ENCODE measurements at places on chromosomes 11 and 22. TPM values are rescaled to one million over a fixed set of nuclear protein-coding genes. Genes with fewer than 3 reads are reported as not detected.

NFRKB gene
- 11.4 TPM for total RNA-seq

MPZL2 gene
- total RNA-seq, result 0.09 TPM

OR52E8 gene
- not detected for total RNA-seq

IMMP1L gene
- 33.8 TPM for total RNA-seq

FOLH1 gene
- not detected for total RNA-seq

P2RY2 gene
- not detected for total RNA-seq

TRIM44 gene
- 15.2 TPM for total RNA-seq

CRACR2B gene
- total RNA-seq, result 5.0 TPM

MCAM gene
- total RNA-seq, result 195 TPM

ATG2A gene
- 7.1 TPM for total RNA-seq

ZFPL1 gene
- 26.6 TPM for total RNA-seq

WNT7B gene
- not detected for total RNA-seq

GLYAT gene
- not detected for total RNA-seq

SLC22A12 gene
- not detected for total RNA-seq

MS4A4A gene
- total RNA-seq, result not detected

GUCY1A2 gene
- 2.5 TPM for total RNA-seq

DNA sequence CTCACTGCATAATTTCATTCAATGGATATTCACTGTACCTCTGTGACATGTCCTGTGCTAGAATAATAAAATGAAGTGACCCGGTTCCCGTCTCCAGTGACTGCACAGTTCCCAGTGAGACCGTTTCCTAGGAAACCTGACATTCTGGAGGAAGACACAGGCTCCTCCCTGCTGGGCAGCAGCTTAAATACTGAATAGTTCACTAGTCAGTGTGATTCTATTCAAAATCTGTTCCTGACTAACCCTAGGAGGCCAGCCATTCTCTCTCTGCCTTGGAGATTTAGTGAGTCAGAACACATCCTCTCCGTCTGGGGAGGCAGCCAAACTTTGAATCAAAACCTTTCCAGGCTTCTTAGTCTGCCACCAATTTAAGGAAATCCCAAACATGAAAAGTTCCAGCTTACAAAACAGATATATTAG, 11.3 kb downstream of the TRIM66 start:
- DNase-seq, result no peak

GRCh38 chr11:121571506-121571905, 118.7 kb upstream of the SORL1-AS1 start:
- DNase-seq, result no peak

DNA sequence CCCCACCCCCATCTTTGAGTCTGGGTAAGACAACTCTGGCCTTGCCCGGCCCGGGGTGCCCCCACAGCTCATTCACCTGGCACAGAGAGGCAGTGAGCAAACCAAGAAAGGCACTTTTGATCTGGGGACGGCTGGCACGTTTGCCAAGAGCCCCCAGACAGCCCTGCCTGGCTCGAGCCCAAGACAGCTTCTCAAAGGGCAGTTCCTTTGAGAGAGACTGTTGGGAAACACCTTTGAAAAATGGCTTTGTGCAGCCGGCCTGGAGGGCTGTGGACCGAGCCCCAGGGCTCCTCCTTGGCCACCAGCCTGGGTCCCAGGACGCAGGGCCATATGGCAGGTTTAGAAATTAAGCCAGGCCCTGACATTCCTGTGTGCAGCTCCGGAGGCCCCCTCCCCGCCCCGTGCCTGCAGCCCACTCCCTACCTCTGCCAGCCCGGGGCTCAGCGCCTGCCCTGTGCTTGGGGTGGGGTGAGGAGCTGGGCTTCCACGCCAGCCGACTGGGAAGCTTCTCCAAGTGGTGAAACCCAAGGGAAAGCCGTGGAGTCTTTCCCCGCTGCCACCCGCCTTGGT, 50.2 kb upstream of the SMIM38 start:
- no peak for DNase-seq

GRCh38 chr22:20558534-20558933, 51.1 kb downstream of the MED15 start:
- no peak for DNase-seq

- peak; percentile 22 for DNase-seq
These were observed 11.7 kb downstream of the RASD2 start for GRCh38 chr22:35552196-35552842.

GRCh38 chr11:115345361-115345760, 158.9 kb downstream of the CADM1 start:
- DNase-seq, result no peak

DNA sequence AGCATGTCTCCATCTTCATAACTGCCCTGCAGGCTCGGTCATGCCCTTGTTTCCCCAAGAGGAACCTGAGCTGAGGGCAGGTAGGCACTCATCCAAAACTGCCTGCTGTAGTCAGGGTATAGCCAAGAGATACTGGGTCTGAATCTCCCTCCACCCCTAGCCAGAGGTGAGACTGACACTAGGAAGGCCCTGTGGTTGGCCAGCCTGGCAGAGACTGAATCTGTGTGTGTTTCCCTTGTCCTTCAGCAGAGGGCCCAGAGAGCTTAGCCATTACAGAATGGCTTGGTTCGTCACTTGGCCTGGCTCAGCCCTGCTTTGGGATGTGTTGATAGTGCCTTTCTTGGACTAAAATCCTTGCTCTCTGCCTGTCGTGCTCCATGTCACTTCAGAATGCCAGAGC, 79.3 kb upstream of the SUSD2 start:
- no peak for DNase-seq

GRCh38 chr11:28243061-28243460, 134.9 kb downstream of the METTL15 start:
- no peak for DNase-seq

DNA sequence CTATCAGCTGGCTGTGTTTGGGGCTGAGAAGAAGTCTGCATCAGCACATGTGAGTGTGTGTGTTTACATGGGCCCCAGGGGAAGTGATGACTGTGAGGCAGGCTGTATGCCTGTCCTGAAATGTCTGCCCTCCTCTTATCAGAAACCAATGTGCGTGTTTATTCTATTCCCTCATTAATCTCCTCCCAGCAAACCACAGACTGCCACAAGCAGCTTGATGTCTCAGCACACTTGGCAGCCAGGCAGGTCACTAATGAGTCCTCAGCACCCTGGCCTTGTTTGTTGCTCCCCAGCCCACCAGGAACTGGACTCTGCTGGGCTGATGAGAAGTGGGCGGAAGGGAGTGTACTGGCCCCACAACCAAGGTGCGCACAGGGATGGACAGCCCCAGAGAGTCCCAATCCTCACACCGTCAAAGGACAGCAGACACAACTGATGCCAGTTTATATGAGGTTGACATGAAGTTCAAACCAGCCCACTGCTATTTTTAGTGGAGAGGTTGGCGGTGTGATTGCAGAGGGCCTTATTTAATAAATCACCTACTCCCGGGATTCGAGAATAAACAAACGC, 225.8 kb downstream of the ETS1 start:
- no peak for DNase-seq

DNA sequence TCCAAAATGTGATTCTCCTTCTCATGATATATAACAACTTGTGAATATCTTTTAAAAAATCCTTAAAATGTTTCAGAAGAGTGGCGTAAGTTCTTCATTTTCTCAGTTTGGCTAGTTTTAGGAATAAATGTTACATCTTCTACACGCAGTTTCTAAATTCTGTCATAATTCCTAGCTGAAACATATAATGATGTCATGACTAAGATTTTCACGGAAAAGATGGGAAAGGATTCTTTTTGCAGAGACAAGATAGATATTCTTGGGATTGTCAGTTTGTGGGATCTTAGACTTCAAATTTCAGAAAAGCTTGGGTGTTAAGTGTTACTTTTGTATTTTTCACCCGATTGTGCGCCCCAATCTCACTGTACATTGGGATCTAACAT, 1.7 kb downstream of the EED start:
- no peak for DNase-seq

- DNase-seq, result no peak
These were observed 727.0 kb upstream of the ANO5 start for GRCh38 chr11:21465920-21466319.

GRCh38 chr11:4481240-4481582, 1.2 kb upstream of the OR52K1 start:
- DNase-seq, result no peak

DNA sequence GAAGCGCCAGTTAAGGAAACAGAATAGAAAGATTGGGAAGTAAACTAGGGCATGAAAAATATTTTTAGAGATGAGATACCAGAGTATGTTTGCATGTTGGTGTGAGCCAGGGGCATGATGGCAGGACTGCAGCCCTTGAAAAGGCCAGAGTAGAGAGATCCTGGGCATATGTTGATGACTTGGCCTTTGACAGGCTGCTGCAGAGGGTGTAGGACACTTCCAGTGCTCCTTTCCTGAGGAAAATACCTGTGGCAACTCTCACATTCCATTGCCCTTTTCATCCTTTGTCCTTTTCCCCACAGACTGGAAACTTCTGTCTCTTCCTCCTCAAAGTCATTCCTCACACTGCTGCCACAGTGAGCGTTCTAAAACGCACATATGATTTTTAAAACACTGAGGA, 150.7 kb upstream of the CCDC90B start:
- DNase-seq, result no peak

GRCh38 chr11:120635136-120635810, 123.7 kb downstream of the GRIK4 start:
- no peak for DNase-seq

- DNase-seq, result no peak
These were observed 27.4 kb downstream of the CASP12 start for GRCh38 chr11:104870910-104871309.

- DNase-seq, result no peak
These were observed 205.5 kb downstream of the CTTN start for GRCh38 chr11:70603756-70604211.

DNA sequence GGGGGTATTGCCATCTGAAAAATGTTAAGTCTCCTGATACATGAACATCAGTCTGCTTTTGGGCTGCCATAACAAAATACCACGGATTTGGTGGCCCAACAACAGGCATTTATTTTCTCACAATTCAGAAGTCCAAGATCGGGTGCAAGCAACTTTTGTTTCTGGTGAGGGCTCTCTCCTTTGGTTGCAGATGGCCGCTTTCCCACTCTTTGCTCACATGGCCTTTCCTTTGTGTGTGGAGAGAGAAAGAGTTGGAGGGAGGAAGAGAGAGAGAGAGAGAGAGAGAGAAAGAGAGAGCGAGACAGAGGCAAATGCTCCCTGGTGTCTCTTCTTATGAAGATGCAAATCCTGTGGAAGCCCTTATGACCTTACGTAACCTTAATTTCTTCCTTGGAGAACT, 2.5 kb upstream of the KRTAP5-2 start:
- no peak for DNase-seq

GRCh38 chr11:18729426-18729825, 3.4 kb upstream of the IGSF22 start:
- no peak for DNase-seq

DNA sequence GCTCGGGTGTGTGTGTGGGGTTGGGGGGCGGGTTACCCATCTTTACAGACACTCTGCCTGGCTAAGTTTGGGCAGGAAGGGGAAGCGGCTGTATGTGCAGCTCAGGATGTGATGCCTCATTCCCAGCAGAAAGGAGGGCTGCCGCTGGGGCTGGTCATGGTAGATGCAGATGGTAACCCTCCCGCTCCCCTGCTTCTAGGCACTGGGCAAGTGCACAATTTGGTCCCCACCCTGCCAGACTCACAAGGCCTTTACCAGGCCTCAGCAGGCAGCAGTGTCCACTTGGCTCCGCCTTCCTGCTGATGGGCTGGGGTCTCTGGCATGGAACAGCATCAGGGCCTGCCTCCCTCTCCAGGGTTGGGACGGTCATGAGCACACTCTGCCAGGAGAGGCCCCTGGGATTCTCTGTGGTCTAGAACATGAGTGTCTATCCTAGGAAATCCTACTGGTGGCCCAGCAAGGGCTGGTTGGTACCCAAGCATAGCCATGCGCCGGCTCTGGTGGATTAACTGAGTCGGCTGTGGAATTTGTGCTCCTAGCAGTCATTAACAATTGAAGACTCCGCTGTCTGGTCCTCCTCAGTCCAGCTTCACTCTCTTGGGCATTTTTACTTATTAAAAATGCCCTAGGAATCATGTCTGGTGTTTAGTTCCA, 4.2 kb downstream of the LMO1 start:
- DNase-seq, result no peak

DNA sequence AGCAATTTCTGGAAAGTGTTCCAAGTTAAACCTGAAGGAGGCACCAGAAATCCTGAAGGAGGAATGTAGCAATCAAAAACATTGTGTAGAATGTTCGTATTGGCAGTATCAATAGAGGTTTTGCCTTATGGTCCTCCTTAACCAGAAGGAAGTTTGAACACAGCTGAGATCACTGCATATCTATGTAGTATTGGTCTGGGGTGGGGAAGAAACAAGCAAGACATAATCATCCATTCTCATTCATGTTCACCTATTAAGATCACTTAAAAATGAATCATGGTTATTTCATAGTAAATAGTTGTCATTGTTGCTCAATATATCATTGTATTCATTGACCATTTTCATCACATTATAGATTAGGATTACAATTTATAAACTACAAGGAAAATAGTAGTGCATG, 160.5 kb downstream of the DDX10 start:
- no peak for DNase-seq

GRCh38 chr11:1918436-1919315, 827 bp upstream of the TNNT3 start:
- no peak for DNase-seq

GRCh38 chr11:56782167-56782847, 33.8 kb upstream of the OR9G4 start:
- DNase-seq, result no peak

DNA sequence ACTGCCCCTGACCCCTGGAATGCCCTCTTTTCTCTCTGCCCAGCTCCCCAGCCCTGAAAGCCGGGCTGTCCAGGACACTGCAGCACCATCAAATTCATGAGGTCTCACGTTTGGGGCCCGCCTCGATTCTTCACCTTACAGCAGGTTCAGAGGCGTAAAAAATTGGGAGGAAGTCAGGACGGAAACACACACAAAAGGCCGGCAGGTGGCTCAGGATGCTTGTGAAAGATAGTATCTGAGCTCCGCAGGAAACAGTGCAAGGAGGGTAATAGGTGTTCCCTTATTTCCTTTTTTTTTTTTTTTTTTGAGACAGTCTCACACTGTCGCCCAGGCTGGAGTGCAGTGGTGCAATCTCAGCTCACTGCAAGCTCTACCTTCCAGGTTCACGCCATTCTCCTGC, 4.1 kb downstream of the RFPL2 start:
- DNase-seq, result no peak

DNA sequence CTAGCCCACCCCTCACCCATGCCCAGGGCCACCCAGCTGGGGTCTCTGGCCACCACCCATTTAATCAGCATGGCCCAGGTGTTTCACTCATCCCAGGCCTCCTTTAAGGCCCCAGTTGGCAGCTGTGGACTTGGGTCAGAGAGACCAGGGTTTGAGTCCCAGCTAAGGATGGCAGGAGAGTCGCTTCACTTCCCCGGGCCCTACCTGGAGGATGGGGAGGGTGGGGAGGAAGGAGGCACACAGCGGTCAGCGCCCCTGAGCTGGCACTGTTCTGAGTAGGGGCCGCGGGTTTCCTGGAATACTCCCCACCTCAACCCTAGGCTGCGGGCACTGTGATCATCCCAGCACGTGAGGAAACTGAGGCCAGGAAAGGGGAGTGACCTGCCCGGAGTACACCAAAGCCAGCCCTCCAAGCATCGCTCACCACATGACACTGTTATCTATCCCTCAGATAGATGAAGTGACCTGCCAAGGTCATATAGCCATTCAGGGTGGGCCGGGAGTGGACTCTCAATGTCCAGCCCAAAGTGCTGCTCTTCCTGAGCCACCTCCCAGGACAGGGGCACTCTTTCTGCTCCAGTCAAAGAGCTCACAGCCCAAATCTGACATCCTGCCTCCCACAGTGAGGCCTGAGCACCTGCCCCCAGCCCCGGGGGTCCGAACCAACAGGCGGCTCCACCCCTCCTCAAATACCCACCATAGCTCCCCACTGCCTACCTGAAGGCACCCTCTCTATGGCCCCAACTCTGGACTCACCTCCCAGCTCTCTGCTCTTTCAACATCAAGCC, 3.4 kb upstream of the ATP5MGL start:
- DNase-seq, result no peak
